Adrenal gland (tissue), 19 donors: ENCODE measurements at places on chromosomes 1 and 21.

GRCh38 chr1:6762060-6762459 lies 23.2 kb upstream of the CAMTA1 start:
- no peaks in the 10 kb centered on the region for H3K27me3 ChIP-seq
- no peaks in the 10 kb centered on the region for H3K36me3 ChIP-seq
- H3K4me3 ChIP-seq: no peak overlapping the region
- DNase-seq: peak; percentile 41
- H3K4me1 ChIP-seq: no peaks in the 10 kb centered on the region

GRCh38 chr1:178649582-178650350 lies 75.3 kb upstream of the RALGPS2 start:
- H3K27me3 ChIP-seq: no peaks in the 10 kb centered on the region
- no peak overlapping the region for H3K4me3 ChIP-seq
- no peaks in the 10 kb centered on the region for H3K36me3 ChIP-seq
- H3K27ac ChIP-seq: no peak overlapping the region
- H3K4me1 ChIP-seq: peaks cover 7% of the 10 kb centered on the region

- H3K27me3 ChIP-seq: no peaks in the 10 kb centered on the region
- H3K4me3 ChIP-seq: no peak overlapping the region
- H3K27ac ChIP-seq: no peak overlapping the region
- H3K36me3 ChIP-seq: no peaks in the 10 kb centered on the region
These were observed 129.9 kb downstream of the ZNF281 start for GRCh38 chr1:200279810-200280411.

DNA sequence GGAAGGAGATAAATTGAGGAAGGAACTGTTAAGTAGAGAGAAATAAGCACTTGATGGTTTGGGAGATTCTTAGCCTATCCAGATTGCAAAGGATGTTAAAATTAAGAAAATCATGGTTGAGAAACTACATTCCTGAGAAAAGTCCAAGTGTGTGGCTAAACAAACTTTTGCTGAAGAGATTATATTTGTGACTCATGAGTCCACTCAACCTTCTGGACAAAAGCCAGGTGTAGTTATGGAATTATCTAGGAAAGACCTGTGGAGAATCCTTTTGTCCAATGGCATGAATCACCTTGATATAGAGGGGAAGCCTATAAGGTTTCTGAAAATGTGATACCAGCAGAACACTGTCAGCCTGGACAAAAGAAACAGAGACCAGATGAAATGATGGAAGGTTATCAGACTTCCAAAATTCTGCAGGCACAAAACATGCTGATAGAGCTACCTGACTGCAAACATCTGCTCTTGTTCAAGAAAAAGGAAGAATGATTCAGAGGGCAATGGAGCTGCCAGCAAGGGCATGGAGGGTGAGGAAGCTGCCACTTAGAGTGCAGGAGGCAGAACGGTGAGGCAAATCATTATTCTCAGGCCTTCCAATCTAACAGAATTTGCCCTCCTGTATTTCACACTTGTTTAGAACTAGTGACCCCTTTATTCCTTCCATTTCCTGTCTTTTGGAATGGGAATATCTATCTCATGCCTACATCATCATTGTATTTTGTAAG lies 300.6 kb upstream of the PRMT6 start:
- no peak for DNase-seq
- no peaks in the 10 kb centered on the region for H3K36me3 ChIP-seq
- no peaks in the 10 kb centered on the region for H3K27me3 ChIP-seq
- no peak overlapping the region for H3K27ac ChIP-seq
- H3K4me1 ChIP-seq: no peaks in the 10 kb centered on the region
- H3K4me3 ChIP-seq: no peak overlapping the region

- H3K36me3 ChIP-seq: no peaks in the 10 kb centered on the region
- DNase-seq: peak; percentile 85
- no peaks in the 10 kb centered on the region for H3K27me3 ChIP-seq
- no peak overlapping the region for H3K4me3 ChIP-seq
These were observed 36.9 kb downstream of the RAP1GAP start for GRCh38 chr1:21631944-21632887.

DNA sequence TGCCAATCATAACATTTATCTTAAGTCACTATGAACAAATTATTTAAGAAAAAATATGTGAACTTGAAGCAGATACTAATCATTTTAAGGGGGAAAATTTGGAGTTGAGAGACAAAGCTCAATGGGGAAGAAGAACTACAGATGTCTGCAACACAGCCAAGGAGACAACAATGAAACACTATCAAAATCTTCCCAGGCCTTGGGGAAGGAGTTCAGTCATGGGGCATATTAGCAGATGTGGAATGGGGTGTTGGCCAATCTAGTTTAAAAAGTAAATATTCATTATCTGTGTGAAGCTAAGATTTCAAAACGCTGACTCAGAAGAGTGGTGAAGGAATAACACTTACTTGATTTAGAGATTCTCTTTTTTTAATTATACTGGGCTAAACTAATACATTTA lies 671.6 kb upstream of the ZP4 start:
- no peaks in the 10 kb centered on the region for H3K27me3 ChIP-seq
- H3K36me3 ChIP-seq: no peaks in the 10 kb centered on the region
- no peak overlapping the region for H3K27ac ChIP-seq
- H3K4me3 ChIP-seq: no peak overlapping the region
- H3K4me1 ChIP-seq: no peaks in the 10 kb centered on the region

DNA sequence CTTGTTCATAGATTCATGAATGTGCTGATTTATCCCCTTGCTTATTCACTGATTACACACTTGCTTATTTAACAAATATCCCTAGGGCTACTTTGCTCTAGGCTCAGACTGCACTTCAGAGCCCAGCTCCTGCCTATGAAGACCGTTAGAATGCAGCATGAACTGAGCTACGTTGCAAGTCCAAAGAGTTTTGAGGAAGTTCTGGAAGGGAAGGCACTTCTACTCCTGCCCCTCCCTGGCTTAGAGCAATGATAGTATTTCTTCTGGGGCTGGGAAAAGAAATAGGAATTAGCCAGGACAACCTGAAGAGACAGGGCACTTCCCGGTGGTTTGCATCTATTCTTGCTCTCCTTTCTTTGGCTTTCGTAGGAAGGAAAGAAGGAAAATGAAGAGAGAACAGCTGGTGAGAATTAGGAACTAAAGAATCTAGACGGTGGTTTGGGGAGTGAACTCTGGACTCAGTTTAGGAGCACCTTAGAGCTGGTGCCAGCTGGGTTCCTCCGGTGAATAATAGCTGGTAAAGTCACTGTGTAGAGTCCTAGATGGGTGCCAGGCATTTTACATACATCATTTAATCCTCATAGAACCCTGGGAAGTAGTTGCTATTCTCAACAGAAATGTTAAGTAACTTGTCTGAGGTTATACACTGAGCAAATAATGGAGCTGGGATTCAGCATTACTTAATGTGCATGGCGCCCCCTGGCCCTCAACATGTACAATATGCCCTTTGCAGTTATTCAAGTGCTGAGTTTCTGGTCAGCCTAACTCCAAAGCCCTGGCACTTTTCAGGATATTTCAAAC lies 65.9 kb downstream of the NDUFS5 start:
- H3K36me3 ChIP-seq: peaks cover 5% of the 10 kb centered on the region
- no peak overlapping the region for H3K4me3 ChIP-seq
- no peaks in the 10 kb centered on the region for H3K27me3 ChIP-seq
- peak; percentile 73 for DNase-seq
- peaks cover 18% of the 10 kb centered on the region for H3K4me1 ChIP-seq

GRCh38 chr21:14080040-14080763 lies 130.6 kb downstream of the LIPI start:
- H3K4me3 ChIP-seq: no peak overlapping the region
- H3K27ac ChIP-seq: no peak overlapping the region
- DNase-seq: no peak
- no peaks in the 10 kb centered on the region for H3K36me3 ChIP-seq
- no peaks in the 10 kb centered on the region for H3K4me1 ChIP-seq

GRCh38 chr1:59804301-59804700 lies 10.4 kb upstream of the HOOK1 start:
- H3K4me3 ChIP-seq: no peak overlapping the region
- no peaks in the 10 kb centered on the region for H3K36me3 ChIP-seq
- no peak for DNase-seq

DNA sequence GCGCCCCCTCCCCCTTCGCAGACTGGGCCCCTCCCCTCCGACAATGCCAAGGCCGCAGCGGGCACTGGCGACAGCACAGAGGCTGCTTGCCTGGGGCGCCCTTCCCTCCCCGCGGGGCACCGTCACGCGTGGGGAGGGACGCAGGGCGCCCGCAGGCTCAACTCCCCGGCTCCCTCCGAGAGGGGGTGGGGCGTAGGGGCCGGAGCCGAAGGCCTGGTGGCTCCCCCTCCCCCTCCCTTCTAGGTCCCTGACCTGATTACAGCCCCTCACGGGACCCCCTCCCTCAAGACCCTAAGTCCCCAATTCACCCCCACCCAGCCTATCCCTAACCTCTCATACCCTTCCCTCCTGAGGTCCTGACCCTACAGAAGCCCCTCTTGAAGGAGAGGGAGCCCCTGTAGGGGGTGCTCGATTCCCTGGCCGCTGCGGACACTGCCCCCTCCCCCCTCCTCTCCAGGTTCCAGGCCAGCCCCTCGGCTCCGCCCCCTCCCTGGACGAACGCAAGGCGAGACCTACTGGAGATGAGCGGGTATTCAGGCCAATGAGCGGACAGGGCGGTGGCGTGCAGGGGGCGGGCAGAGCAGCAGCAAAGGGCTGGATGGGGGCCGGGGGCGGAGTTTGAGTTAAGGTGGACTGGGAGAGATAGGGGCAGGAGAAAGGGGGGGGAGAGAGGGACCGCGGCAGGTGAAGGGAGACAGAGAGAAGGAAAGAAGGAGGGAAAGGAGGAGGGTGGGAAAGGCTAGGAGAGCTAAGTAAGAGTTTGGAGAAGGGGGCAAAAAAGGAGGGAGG lies 733 bp upstream of the ZBTB7B start:
- H3K4me3 ChIP-seq: peak overlapping the region; percentile 14
- DNase-seq: peak; percentile 100
- no peaks in the 10 kb centered on the region for H3K27me3 ChIP-seq
- no peaks in the 10 kb centered on the region for H3K36me3 ChIP-seq
- H3K27ac ChIP-seq: peak overlapping the region; percentile 96
- H3K4me1 ChIP-seq: peaks cover 42% of the 10 kb centered on the region

- H3K27me3 ChIP-seq: no peaks in the 10 kb centered on the region
- no peak overlapping the region for H3K4me3 ChIP-seq
- no peaks in the 10 kb centered on the region for H3K36me3 ChIP-seq
These were observed 366.9 kb downstream of the SIPA1L2 start for GRCh38 chr1:232262991-232263390.

DNA sequence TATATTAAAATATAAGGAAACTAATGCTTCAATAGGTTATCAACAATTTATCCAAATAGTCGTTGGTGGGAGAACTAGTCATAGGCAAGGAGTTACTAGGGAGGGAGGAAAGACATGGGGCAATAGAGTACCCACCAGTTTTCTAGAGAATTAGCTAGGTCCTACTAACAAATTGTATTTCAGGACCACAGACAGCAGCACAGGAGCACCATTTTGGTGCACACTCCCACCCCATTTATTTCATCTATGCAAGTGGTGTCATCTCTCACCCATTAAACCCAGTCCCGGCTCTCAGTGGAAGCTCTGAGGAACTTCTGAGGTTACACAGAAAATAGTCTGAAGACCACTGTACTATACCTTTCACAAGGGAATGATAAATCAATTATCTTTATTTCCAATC lies 89.0 kb upstream of the BCAR3 start:
- no peaks in the 10 kb centered on the region for H3K27me3 ChIP-seq
- H3K36me3 ChIP-seq: no peaks in the 10 kb centered on the region
- no peak overlapping the region for H3K4me3 ChIP-seq
- no peak overlapping the region for H3K27ac ChIP-seq
- DNase-seq: no peak

GRCh38 chr21:29943885-29944284 lies 4.1 kb upstream of the GRIK1 start:
- peaks cover 5% of the 10 kb centered on the region for H3K27me3 ChIP-seq
- H3K27ac ChIP-seq: no peak overlapping the region
- DNase-seq: no peak
- no peak overlapping the region for H3K4me3 ChIP-seq
- H3K36me3 ChIP-seq: no peaks in the 10 kb centered on the region
- no peaks in the 10 kb centered on the region for H3K4me1 ChIP-seq

DNA sequence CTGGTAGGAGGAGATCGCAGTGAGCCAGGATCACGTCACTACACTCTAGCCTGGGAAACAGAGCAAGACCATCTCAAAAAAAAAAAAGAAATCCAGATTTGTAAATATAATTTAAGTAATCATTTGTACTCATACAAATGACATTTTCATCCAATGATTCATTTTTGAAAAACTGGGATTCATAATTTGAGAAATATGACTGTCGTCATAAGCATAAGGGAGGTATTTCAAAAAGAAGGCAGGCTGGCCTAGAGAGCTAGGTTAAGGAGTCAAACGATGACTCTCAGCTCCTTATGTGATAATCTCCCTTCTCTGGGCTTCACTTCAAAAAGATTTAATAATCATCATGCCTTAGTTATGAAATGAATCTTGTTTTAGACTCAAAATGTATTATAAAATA lies 2.3 kb downstream of the GART start:
- no peak overlapping the region for H3K4me3 ChIP-seq
- H3K4me1 ChIP-seq: peaks cover 18% of the 10 kb centered on the region
- H3K27me3 ChIP-seq: no peaks in the 10 kb centered on the region
- H3K27ac ChIP-seq: no peak overlapping the region

- H3K4me3 ChIP-seq: no peak overlapping the region
- H3K4me1 ChIP-seq: peaks cover 37% of the 10 kb centered on the region
- no peak for DNase-seq
These were observed 93.9 kb downstream of the C1orf21 start for GRCh38 chr1:184480736-184481135.

DNA sequence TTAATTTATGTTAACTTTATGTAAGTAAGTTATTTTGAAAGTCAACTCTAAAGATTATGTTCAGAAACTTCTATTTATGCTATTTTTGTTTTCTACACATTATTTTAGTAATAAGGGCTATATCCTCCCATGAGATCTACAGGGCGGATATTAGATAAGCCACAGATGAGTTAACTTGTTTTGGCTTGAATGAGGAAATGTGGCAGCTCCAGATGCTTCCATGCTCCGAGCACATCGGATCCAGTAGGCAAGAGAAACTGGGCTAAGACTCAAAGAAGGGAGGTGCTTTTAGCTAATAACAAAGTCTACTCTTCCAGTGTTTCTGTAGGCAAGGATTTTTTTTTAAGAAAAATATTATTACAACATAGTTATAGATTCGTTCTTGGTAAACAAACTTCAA lies 20.0 kb upstream of the LAMC1 start:
- no peaks in the 10 kb centered on the region for H3K36me3 ChIP-seq
- no peak overlapping the region for H3K27ac ChIP-seq
- H3K4me3 ChIP-seq: no peak overlapping the region
- H3K4me1 ChIP-seq: no peaks in the 10 kb centered on the region
- no peak for DNase-seq

- no peak overlapping the region for H3K4me3 ChIP-seq
- H3K27me3 ChIP-seq: no peaks in the 10 kb centered on the region
- H3K36me3 ChIP-seq: no peaks in the 10 kb centered on the region
- no peak for DNase-seq
- H3K4me1 ChIP-seq: peaks cover 3% of the 10 kb centered on the region
These were observed 67.3 kb upstream of the KIAA1614 start for GRCh38 chr1:180845352-180845751.

DNA sequence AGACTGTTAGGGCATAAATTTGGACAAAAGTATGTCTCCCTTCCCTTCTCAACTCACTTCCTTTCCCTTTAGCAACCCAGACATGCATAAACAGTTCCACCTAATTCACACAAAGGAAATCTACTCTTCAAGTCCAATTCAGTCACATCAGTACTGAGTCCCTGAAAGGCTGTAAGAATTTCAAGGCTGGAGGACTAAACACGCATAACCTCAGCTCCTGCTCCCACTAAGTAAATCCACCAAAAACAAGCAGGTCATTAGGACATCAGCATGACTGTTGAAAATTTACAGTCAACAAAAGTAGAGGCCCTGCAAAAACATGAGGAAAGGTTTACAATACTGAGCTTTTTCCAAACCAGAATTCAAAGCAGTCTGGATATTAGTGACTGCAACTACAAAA lies 18.4 kb downstream of the SETD4 start:
- no peaks in the 10 kb centered on the region for H3K27me3 ChIP-seq
- peaks cover 82% of the 10 kb centered on the region for H3K36me3 ChIP-seq
- no peak overlapping the region for H3K27ac ChIP-seq
- DNase-seq: no peak
